IMR-90 (cell line): ENCODE measurements at places on chromosomes 2 and 18.

DNA sequence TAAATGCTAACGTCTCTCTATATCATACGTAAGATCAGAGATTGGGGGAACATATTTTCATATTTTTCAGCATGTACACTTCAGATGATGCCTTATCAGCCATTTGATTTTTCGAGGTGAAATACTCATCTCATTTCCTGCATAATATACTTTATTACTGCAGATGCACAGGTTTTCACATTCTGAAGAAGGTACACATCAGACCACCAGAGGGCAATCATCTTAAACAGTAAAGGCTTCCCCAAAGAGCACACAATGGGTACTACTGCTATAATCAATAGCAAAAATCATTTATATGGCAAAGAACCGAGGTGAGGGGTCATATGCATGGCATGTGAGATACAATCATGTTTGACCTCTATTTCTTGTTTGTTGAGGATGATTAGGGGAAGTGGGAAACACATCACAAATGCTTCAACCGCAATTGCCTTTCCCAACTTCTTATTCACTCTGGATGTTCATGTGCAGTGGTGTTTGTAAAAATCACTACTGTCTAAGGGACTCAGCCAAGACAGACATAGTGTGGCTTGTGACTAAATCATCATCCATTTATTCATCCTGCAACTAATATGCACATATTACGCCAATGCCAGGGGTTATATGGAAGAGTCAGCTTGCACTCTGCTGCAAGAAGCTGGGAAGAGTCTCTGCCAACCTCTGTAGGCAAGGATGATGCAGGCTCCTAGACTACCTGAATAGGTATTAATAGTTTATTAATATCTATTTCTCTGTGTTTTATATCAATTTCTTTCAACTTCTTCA lies 118.7 kb downstream of the EPB41L3 start:
- DNase-seq, result peak; percentile 65

GRCh38 chr2:109214651-109215371 lies 85.8 kb downstream of the SH3RF3 start:
- DNase-seq, result no peak

- no peak for DNase-seq
These were observed 874.9 kb downstream of the RNF144A start for GRCh38 chr2:7792031-7792651.

- DNase-seq, result no peak
These were observed 657 bp downstream of the ATP8B1 start for GRCh38 chr18:57802213-57803102.

DNA sequence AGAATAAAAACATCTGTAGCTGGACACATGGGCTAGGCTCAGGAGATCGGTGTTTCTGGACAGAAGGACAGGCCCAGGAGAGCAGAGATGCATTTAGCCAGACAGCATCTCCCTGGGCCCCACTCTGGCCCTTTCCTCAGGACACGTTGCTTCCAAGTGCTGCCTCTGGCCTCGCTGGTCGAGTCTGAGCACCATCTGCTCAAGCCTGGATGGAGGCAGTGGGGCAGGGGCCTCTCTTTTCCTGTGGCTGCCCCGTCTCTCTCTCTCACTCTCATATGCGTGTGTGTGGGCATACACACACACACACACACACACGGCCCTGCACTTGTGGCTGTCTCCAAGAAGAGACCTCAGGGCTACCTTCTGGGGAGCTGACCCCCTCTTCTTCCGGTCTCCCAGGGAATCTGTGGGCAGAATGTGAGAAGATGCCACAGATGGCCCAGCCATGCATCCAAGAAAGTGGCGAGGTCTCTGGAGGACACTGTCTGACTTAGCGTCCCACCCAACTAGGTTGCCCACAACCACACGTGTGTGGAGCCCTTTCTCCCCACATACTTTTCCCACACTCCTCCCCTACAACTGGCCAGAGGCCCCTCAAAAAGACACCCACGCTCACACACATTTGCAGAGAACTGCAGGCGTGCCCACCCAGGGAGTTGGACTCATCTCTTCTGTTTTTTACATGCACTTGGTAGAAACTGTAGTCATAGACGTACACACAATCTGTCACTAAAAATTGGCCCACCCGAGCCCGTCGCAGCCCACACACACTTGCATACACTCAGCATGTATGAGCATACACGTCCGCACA lies 19.9 kb downstream of the CELF4 start:
- no peak for DNase-seq

DNA sequence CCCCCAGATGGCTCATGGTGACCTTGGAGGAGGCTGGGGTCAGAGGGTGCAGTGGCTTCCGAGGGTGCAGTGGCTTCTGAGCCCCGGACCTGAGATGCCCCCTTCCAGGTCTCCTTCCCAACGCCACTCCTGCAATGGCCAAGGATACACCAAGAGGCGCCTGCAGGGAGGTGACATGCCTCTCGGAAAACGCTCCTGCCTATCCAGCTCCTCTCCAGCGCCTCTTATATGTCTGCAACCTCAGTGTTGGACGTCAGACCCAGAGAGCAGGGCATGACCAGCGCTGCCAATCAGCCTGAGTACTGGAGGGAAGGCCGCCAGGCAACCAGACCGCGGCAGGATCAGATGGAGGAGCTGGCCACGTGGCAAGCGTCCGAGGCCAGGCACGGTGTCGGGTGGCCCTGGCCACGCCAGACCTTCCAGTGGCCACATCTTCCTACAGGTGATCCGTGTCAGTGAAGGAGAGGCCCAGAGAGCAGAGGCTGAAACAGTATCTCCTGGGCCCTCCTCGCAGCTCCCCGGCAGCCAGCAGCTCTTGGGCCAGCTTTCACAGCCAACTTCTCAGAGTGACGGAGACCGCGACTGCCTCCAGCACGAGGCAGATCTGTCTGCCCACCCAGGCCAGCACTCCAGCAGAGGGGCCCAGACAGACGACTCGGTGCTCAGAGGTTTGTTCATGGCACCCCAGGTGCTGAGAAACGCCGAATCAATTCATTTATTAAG lies 199.5 kb upstream of the SALL3 start:
- no peak for DNase-seq

- DNase-seq, result no peak
These were observed 89.8 kb upstream of the NEUROD1 start for GRCh38 chr2:181770150-181770549.

DNA sequence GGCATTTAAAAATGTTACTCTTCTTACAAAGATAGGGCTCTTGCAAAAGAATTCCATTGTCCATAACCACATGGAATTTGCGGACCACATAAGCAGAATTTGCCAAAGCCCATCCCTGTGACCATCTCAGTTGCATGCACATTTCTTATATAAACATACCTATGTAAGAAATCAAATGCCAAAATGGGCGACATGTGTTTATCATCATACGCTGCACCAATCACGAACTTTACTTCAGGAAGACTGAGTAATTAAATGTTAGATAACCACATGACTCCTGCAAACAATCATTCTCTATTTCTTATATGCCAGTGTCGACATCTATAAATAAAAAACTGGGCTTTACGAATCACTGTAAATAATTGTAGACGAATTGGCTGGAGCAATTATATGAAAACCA lies 186.1 kb upstream of the RBMS1 start:
- no peak for DNase-seq

- no peak for DNase-seq
These were observed 250.1 kb downstream of the PRKCE start for GRCh38 chr2:45901468-45902032.

GRCh38 chr2:23238011-23238657 lies 146.8 kb upstream of the KLHL29 start:
- DNase-seq, result no peak

DNA sequence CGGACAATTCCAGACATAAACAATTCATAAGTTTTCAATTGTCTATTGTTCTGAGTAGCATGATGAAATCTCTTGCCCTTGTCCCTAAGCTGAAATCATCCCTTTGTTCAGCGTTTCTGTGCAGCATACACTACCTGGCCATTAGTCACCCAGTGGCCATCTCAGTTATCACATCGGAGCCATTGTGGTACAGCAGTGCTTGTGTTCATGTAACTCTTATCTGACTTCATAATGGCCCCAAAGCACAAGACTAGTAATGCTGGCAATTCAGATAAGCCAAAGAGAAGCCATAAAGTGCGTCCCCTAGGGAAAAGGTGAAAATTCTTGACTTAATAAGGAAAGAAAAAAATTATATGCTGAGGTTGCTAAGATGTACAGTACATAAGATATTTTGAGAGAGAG lies 127.2 kb downstream of the FHOD3 start:
- no peak for DNase-seq

DNA sequence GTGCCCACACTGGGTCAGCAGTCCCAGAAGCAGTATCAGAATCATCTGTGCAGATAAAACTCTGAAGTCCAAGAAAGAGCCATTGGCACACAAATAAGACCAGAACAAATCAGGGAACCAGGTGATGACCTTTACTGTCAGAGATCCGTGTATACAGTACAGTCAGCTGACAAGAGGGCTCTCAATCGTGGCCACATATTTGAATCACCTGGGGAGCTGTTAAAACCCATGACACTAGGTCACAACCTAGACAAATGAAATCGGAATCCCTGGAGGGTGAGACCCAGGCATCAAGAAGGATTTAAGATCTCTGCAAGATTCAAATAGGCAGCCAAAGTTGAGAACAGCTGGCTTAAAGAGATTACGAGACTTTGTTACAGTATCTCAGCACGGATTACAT lies 807.1 kb downstream of the RNF144A start:
- DNase-seq, result no peak

DNA sequence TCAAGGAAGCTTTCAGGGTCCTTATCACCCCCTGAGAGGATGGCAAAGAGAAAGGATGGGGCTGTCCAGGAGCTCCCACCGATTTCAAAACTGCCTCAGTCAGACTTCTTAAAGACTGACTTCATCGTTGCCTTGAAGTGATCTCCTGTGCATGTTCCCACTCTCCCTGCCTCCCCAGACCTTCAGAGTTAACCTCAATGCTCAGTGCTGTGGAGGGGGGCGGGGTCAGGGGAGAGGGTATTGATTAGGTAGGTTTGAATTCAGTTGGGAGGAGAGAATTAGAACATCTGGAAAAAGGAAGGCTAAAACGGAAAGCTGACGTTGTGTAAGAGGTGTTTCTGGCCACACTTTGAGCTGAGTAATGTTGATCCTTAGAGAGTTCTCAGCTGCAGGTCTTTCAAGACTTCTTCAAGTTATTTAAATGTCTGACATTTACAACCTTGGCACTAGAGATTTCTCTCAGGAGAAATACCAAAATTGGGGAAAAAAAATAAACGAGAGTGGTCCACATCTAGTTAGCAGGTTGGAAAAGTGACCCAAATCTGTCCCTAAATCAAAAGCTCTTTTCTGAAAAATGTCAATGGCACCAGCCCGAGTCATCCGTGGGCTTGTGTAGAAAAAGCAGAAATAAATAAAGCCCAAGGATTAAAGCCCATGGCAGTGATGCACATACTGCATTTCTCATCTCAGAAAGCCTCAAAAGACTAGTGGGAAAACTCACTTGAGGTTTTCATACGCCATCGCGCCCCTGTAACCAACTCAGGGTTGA lies 134.7 kb upstream of the EPAS1 start:
- DNase-seq, result peak; percentile 38

GRCh38 chr18:48612917-48613316 lies 74.1 kb downstream of the CTIF start:
- no peak for DNase-seq

DNA sequence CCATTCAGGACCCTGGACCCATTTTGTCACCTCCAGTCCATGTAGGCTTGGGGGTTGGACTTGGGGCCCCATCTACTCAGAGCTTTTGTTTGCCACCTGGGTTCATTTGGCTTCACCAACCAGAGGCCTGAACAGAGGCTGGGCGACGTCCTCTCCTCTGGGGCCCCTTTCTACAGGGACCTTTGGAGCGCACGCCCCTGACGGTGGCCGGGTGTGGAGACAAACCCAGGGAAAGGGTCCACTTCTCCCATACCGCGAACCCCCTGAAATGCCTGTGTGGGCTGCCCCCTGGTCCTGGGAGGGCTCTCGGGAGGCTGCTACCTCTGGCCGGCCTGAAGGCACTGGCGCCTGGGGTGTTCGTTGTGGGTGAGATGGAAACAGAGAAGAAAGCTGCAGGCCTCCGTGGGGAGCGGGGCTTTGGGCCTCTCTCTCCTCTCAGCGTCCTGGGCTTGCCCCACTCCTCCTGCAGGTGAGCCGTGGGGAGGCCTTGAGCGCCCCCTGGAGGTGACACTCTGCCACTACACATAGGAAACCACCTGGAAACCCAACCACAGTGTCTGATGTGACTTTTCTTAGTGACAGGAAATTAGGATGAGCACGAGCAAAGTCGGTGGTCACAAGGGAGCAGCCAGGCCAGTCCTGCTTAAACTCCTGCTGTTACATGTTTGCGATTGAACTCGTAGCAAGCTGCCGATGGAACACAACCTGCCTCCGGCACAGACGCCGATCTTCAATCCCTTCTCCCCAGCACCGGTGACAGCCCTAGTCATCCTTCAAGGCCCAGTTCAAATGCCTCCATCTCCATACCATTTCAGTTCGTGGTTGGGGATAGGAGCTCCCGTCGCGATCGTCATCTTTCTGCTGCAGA lies 12.0 kb upstream of the NTSR2 start:
- DNase-seq, result no peak

GRCh38 chr2:103880081-103880834 lies 973.7 kb upstream of the POU3F3 start:
- no peak for DNase-seq

GRCh38 chr2:233209533-233210171 lies 41.8 kb upstream of the ATG16L1 start:
- peak; percentile 25 for DNase-seq

DNA sequence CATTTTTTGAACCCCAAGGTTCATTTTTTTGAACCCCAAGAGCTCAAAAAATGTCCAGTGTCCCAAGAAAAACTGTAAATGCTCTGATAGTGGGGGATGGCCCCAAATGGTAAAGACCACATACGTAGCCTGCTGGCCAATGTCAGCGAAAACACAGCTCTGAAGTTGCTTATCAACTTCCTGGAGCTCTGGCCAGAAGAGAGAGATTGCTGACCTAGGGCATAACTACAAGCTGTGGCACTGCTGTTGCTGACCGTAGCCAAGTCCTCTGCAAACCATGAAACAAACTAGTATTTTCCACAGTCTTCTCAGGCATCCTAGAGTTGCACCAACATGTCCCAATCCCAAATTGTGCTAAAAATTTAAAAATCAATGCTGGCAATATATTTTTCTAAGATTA lies 50.9 kb downstream of the REEP1 start:
- no peak for DNase-seq

DNA sequence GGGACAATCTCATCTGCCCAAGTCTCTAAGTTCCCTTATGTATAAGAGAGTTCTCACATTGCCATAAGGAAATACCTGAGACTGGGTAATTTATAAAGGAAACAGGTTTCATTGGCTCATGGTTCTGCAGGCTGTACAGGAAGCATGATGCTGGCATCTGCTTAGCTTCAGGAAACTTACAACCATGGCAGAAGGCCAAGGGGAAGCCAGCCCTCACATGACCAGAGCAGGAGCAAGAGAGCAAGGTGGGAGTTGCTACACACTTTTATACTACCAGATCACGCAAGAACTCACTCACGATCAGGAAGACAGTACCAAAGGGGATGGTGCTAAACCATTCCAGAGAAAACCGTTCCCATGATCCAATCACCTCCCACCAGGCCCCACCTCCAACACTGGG lies 73.9 kb downstream of the PRKRA start:
- no peak for DNase-seq

- DNase-seq, result no peak
These were observed 18.4 kb downstream of the INPP4A start for GRCh38 chr2:98463081-98463481.

GRCh38 chr2:169493360-169493759 lies 14.1 kb downstream of the BBS5 start:
- DNase-seq, result no peak
